Stimulated activated CD4-positive, alpha-beta T cell treated with anti-CD3 and anti-CD28 coated beads, Interleukin-4, amount 100 ng/mL, for 4 hours (primary cell): ENCODE measurements at places on chromosomes 7 and 10.

DNA sequence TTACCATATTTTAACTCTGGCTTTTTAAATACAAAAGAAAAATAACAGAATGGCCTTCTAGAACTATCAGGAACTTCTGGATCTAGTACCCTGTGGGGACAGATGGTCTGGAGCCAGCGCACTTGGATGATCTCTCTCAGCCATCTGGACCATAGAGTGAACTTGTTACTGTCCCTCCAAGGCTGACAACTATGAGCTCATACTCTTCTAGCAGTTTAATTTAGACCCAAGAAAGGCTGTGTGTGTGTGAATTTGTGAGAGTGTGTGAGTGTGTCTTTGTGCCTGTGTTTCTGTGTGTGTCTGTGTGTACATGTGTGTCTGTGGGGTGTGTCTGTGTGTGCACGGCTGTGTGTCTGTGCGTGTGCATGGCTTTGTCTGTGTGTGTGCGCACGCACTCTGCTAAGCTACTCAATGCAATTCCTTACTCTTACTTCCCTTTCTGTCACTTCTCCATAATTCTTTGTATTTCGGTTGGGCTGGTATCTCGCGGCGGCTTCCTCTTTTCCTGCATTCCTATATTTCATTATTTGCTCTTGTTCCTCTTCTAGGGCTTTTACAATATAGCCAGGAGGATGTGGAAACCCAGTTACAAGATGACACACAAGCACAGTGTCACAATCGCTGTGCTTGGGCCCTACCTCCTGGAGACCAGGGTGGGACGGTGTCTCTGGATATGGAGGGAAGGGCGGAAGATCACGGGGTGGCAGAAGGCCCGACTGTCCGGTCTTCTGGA, 51.9 kb downstream of the IKZF1 start:
- no peak for DNase-seq

DNA sequence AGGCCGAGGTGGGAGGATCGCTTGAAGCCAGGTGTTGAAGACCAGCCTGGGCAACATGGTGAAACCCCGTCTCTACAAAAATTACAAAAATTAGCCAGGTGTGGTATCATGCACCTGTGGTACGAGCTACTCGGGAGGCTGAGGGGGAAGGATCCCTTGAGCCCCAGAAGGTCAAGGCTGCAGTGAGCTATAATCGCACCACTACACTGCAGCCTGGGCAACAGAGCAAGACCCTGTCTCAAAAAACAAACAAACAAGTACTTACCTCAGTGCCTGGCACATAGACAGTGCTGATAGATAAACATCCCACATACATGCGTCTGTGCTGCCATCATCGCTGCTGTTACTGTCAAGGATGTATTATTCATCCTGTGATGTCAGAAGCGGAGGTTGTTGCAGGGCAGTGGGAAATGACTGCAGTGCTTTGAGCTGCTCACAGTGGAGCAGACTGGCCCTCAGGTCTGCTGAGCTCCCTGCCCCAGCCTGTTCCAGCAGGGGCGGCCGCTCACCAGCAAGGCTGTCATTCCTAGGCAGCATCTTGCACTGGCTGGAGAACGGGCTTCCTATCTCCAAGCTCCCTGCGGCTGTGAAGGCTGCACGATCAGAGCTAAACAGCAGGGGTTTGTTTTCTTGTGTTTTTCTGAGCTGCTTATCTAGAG, 18.6 kb downstream of the FOXK1 start:
- DNase-seq = no peak

DNA sequence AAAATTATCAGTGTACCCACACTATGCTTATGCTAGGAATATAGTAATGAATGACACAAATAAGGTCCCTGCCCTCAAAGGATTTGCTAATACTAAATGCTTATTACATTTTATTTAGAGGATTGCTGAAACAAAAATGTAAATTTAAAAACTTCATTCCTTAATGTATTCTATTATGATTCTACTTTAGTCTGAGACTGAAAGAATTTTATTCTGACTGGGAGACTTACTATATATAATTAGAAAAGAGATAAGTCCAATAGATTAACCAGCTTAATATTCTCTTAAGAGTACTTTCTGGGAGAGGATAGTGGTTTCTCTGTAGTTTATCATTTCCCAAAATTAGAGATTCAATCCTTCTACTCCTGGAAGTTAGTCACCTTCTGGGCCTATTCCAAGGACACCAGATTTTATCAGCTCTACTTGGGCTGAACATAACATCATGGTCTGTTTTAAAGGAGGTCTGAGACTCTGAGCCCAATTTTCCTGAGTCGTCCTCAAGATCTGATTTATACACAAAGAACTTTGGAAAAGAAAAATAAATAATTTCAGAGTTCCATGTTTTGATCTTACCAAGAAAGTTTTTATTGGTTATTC, 41.1 kb downstream of the ASZ1 start:
- DNase-seq = no peak

DNA sequence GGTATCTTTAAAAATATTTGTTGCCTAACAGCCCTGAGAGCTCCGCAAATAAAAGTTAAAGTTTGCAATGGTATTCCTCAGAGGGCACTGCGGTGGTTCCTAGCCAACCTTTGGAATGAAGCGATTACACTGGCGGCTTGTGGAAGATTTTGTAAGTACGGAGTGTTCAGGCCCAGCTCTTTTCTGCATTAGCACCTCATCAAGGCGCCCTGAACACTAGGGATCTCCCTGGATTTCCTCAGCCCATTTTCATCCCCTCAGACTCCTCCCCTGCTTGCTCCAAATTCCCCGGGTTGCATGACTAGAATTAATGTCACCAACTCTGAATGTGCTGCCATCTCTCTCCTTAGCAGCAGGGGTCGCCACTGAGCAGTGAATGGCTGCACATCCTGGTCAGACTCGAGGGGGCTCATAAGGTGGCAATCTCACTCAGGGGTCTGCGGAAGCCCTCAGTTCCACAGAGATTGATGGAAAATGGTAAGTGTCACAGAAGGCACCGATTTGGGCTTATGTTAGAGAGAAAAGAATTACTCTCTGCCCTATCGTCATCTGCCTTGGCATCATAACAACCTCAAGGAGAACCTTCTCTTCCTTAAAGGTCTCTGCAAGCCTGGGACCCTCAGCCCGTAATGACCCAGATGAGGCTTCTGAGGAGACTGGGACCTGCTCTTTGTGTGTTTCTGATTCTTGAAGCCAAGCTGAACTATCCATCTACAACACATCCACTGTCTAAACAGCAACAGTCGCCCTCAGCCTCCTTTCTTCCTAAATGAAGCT, 262.8 kb upstream of the AOAH start:
- peak; percentile 61 for DNase-seq

- no peak for DNase-seq
Measured at GRCh38 chr7:22808140-22808539, 14.5 kb downstream of the TOMM7 start.

GRCh38 chr10:6254201-6254600, 51.5 kb downstream of the PFKFB3 start:
- no peak for DNase-seq

DNA sequence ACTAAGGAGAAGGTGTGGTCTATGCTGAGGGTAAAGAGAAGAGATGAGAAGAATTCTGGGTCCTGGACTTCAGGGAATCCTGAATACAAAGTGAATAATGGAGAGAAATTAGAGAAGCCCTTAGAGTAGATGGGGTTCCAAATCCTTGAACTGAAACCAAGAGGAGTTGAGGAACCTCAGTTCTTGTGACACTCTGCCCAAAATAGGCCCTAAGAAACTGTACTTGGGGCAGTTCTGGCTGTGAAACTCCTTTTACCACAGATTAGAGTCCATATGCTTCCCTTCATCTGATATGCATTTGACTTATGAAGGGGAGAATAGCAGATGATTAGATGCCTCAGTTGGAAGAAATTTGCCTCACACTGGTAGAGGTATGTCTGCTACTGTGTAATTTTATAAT, 19.0 kb downstream of the TES start:
- DNase-seq = no peak

GRCh38 chr10:1183033-1183396, 126.8 kb downstream of the WDR37 start:
- no peak for DNase-seq

DNA sequence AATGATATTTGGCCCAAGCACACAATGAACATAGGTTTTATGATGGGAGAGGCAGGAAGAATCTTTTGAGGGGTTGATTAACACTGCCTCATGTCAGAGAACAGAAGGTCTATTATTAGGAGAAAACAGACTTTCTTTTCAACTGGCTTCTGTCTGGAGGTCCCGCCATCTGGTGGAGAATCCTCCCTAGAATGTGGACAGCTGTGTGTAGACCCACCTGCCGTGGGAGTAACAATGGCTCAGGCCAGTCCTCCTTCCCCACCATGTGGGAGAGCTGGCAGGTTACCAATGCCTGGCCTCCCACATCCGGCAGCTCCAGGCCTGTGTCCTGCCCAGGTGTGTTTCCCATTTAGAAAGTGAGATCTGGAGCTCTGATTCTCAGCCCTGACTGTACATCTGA, 70.4 kb upstream of the AOAH start:
- DNase-seq = no peak

DNA sequence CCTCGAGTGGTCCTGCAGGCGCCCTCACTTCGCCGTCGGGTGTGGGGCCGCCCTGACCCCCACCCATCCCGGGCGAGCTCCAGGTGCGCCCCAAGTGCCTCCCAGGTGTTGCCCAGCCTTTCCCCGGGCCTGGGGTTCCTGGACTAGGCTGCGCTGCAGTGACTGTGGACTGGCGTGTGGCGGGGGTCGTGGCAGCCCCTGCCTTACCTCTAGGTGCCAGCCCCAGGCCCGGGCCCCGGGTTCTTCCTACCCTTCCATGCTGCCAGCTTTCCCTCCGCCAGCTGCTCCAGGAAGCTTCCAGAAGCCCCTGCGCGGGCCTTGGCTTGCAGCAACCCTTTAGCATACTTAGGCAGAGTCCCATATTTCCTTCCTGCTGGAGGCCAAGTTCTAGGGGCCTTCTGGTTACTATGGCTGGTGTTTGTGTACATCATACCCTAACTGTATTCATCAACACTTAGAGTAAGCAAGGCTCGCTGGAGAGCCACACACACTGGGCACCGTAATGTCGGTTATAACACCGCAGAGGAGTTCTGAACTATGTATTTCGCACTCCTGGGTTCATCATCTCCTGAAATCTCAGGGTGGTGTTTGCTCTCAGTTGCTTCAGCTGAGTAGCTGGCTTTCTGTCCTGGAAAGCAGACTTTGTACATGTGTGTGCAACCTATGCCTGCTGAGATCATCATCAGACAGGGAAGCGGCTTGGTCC, 471 bp downstream of the MGMT start:
- no peak for DNase-seq
